ENCODE measurements at places on chromosomes 4 and X.

GRCh38 chrX:81195712-81196111 is 6.0 kb downstream of the HMGN5 start:
- DNase-seq: peak; percentile 53

DNA sequence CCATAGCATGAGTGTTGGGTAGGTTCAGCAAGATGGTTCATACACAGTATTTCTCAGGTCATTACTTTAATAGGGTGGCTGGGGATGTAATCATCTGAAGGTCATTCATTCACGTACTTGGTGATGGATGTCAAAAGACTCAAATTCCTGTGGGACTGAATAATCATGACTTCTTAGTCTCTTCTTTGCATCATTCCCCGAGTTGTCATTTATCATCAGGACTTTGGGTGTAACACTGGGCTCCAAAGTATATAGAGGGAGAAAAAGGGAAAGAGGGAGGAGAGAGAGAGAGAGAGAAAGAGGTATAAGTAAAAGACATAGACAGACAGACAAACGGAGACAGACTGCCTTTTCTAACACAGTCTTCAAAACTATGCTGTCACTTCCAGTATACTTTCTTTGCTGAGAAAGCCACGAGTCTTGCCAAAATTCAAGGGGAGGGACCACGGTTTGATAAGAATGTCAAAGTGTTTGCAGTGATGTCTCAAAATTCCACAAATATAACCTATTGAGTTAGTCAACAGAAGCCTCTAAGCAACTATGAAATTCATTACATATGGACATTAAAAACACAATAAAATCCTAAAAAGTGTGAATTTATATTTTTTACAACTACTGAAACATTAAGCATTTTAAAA is 55.9 kb downstream of the UGT2A3 start:
- no peak for DNase-seq

- DNase-seq: no peak
Measured at GRCh38 chr4:16508968-16509367, 282.7 kb upstream of the TAPT1 start.

GRCh38 chr4:124018383-124019317 is 622.1 kb downstream of the SPRY1 start:
- DNase-seq: peak; percentile 24

GRCh38 chr4:141501395-141501794 is 135.0 kb upstream of the IL15 start:
- no peak for DNase-seq

GRCh38 chrX:76183289-76184049 is 10.6 kb downstream of the PBDC1 start:
- DNase-seq: no peak

DNA sequence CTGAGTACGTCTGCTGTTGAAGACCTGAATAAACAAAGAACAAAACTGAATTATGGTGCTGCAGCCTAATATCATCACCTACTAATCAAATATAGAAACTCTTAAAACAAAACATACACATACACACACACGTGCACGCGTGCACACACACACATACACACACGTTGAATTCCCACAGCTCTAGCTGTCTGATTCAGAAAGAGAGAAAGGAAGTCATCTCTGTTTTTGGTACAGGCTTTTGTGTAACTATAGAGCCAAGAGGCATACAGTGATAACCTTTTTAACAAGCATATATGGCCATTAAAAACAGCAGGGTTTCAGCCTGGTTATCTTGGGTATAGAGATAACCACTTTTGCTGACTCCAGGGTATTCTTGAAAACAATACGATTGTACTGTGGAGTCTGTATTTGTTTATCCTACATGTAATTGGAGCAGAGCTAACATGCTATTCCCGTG is 823.2 kb downstream of the CCSER1 start:
- DNase-seq: no peak

DNA sequence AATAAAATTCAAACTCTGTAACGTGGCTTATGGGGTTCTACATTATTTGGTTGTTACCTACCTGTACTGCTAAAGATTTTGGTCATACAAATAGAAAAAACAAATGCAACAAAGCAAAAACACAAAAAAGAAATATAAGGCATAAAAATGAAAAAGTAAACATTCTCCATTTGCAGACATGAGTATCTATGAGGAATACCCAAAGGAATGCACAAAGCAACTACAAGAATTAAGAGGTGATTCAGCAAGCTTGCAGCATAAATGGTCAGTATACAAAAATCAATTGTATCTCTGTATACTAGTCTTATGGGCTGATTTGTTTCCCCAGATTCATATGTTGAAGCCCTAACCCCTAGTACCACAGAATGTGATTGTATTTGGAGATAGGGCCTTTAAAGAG is 3.6 kb upstream of the PDE5A start:
- DNase-seq: no peak

DNA sequence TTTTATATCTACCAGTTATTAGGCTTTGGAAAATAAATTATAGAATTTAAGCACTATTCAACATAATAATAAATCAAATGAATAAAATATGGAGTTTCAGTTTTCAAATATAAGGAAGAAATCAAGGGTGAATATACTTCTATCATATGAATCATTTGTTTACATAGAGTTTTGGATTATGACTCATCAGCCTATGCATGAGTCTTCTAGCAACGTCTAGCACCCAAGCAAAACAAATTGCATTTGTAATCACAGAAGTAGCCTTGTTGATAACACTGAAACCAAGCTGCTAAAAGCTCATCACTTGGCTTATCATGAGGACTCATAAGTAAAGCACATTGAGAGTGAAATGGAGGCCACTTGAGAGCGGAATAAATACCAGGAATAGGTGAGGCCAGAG is 434.6 kb downstream of the PCDH11X start:
- DNase-seq: no peak

DNA sequence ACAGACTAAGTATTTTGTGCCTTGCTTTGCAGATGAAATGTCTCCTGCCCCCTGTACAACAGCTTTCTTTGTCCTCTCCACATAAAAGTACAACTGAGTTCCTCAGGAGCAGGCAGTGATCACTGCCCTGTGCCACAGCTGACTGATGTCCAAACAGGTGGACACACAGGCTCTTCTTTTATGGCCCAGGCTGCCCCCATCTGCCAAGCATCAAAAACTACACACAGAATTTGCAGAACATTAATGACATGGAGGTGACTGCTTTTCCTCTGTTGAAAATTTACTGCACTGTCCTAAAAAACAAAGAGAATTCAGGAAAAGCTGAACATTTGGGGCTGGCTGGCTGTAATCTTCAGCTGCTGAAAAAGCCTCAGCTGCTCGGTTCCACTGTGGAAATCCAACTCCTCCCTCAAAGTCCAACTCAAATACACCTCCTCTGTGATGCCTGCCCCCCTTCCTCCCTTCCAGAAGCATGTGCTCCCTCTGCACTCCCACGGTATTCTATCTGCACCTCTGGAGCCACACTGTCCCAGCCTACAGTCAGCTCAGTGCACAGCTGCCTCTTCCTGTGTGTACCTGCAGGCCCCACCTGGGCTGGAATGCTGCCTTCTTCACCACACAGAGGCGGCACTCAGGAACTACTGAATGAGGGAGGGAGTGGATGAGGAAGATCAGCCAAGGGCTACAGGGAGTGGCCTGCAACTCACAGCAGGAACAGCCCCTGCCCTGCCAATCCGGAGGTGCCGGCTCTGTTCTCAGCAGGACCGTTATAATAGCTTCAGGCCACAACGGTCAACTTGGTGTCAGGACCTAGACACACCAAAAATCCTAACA is 10.3 kb downstream of the AFAP1 start:
- DNase-seq: no peak

DNA sequence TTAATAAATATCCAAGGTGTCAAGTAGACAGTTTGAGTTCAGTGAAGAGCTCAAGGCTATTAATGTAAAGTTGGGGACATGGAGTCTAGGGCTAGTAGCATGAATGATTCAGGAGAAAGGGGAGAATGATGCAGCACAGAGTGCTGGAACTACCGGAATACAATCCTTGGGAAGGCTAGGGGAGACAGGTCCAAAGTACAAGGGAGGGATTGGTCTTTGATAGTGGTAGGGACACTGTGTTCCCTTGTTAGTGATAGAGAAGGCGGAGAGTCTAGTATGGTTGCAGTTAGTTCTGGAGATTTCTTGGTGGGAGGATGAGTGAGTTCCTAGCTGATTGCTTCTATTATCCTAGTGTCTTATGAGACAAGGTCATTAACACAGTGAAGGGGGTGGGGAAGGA is 8.7 kb downstream of the GCNA start:
- no peak for DNase-seq

Measured in Kasumi-1 (cell line).